BJ (cell line): ENCODE measurements at places on chromosomes 11 and 22.

GRCh38 chr22:24046024-24046423 lies 34.9 kb downstream of the CABIN1 start:
- no peak for DNase-seq

GRCh38 chr11:73398721-73399120 lies 22.5 kb downstream of the RELT start:
- DNase-seq: no peak

DNA sequence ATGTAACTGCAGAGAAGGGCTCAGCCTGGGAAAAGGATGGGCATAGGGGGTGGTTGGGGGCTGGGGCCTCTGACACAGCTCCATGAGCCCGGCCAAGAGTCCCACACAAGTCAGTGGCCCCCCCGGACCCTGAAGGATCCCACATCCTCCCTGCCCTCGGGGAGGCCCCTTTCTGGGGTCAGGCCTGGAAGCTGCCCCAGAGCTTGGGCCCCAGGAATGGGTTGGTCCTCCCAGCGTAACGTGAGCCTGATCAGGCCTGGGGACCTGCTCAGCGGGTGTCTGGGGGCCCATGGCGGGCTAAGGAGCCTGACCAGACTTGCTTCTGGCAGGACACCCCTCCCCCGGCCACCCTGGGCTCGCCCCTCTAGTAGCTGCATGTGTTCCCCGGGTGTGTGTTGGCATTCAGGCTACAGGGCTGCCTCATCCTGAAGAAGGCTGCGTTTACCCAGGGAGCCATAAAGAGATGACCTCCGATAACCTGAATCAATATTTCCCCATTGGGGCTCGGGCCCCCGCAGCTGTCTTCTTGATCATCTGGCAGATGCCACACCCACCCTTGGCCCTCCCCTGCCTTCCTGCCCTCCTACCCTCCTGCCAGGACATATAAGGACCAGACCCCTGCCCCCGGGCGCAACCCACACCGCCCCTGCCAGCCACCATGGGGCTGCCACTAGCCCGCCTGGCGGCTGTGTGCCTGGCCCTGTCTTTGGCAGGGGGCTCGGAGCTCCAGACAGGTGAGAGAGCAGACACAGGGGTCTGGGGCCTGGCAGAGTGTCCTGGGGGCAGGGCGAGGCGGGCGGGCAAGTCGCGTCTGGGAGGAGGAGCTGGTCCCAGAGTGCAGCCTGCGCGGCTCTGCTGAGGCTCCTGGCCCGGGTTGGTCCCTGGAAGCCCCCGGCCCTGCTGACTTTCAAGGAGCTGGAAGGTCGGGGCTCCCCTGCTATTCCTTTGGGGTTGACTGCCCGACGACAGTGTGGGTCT lies at the start of gene MUC2:
MUC2 (plus strand) TSS at position 631 of the 978 bp plus-strand sequence.
- DNase-seq: no peak

GRCh38 chr11:76919887-76920746 lies 59.4 kb downstream of the ACER3 start:
- no peak for DNase-seq

- no peak for DNase-seq
These were observed 1.3 kb downstream of the MRGPRE start for GRCh38 chr11:3230636-3231549.

DNA sequence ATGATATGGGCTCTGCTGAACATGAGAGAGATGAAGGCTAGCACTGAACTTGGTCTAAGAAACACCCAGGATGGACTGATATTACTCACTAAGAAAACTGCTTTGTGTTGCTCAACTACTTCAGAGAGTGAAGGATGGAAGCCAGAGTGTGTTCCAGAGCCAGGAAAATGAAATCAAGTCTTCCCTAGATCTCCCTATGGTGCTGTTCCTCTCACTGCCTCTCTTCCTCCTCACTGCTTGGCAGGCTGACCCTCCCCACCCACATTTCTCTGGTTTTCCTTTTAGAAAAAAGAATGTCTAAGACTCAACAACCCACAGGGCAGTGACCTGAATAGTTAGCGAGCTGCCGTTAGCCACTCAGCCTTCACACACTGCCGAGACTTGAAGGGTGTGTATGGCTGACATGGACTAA lies 65.6 kb downstream of the CCDC81 start:
- no peak for DNase-seq

DNA sequence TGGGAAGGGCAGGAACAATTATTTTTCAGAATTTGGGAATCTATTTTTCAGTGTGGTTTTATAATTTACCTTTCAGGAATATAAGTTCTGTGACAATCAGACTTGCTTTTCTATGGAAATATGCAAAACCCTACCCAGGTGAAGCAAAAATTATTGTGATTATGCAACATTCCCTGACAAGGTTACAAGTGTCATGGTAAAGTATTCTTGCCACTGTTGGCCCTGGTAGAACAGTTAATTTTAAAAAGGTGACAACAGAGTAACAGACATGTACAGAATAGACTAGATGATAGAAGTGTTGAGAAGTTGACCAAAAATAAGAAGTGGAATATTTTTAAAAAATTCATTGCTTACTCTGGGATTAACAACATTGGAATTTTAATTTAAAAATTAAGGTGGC lies 29.2 kb downstream of the TRAF6 start:
- DNase-seq: no peak

- DNase-seq: no peak
These were observed 98.3 kb downstream of the WNT11 start for GRCh38 chr11:76107971-76108370.

DNA sequence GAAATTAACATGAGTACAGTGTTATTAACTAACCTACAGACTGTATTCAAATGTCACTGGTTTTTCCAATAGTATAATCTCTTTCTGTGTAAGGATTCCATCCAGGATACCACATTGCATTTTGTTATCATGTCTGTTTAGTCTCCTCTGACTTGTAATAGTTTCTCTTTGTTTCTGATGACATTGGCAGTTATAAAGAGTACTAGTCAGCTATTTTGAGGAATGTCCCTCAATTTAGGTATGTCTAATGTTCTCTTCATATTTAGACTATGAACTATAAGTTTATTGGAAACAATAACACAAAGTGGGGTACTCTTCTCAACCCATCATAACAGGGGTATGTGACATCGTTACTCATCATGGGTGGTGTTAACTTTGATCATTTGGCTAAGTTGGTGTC lies 20.3 kb upstream of the ME3 start:
- no peak for DNase-seq

DNA sequence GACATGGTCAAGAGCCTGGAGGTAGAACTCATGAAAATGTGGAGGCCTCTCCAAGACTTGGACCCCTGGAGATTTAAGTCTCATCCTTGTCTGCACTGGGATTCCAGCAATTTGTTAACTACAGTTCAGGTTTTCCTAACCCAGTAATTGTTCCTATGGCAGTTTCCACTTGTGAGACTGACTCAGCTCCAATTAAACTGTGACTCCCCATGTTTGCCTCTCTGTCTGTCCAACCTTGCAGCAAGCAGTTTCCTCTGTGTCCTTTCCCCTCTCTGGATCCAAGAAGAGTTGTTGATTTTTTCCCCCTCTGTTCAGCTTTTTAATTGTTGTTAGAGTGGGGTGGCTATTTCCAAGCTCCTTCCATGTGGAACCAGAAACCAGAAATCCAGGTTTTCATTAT lies 16.2 kb upstream of the ARHGAP20 start:
- DNase-seq: no peak

GRCh38 chr11:65857500-65857852 lies 504 bp downstream of the CFL1 start:
- DNase-seq: no peak

DNA sequence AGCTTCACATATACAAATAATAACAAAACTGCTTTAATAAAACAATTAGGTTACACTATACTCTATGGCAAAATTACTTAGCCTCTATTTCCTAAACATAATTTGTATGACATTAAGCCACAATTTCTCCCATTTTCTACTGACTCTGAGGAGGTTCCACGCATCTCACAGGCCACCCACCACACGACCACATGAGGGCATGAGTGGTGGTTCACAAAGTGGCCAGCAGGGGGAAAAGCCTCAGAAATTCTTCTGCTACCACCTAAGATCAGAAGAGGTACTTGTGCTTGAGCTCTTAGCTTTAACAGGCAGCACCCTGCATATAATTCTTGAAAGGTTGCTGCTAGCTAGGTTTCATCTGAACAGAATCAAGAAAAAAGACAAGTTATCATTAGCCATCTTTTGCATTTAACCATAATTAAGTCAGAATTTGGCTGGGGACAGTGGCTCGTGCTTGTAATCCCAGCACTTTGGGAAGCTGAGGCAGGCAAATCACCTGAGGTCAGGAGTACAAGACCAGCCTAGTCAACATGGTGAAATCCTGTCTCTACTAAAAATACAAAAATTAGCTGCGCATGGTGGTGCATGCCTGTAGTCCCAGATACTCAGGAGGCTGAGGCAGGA lies 7.7 kb downstream of the LPXN start:
- DNase-seq: no peak

GRCh38 chr11:111674941-111675340 lies 72.7 kb downstream of the SIK2 start:
- no peak for DNase-seq

DNA sequence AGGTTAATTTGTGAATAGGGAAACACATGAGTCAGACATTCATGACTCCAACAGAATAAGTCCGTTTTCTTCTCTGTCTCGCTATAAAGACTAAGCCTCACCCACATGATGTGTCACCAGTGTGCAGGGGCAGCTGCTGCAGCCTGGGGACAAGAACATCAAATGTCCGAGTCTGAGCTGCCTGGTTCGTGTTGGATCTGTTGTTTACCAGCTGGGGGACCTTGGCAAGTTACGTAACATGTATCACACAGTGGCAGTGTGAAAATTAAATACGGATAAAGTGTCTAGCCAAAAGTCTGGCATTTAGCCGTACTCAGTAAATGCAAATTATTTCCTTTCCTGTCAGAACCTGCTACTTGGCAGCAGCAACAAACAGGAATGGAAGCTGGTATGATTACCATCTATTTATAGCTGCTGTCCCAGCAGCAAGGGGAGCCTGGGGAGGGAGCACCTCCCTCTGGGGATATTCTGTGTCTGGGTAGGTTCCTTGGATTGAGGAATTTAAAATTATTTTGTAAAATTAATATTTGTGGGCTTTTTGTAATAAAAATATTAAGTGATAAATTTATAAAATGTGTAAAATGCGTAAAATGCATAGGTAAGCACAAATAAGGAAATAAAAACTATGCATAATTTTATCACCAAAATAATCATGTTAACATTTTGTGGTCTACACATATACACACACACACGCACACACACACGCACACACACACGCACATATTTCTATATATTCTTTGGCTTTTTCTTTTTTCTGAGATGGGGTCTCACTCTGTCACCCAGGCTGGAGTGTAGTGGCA lies 1.3 kb upstream of the CLDN25 start:
- DNase-seq: peak; percentile 13

DNA sequence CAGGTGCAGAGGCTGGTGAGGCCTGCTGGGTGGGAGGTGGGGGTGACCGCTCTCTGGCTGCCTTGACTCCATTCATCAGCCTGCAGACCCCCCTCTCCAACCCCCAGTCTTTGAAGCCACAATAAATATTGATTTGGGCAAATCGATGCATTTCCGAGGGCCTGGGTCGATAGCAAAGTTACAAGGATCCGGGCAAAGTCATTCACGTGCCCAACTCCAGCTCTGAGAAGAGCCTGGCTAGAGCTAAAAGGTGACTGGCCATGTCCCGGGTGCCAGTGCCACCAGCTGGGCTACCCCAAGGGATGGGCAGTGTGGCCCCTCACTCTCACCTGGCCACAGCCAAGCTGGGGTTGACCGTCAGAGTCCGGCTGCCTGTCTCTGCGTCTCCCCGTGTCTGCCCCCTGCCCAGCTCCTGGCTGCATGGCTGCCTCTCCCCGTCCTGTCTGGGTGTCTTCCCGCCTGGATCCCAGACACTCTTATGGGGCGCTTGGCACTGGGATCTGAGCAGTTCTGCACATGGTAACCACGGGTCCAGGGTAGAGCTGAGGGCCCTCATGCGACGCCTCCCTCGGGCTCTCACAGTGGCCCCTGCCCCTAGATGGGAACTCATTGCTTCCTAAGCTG lies 46.7 kb upstream of the CCDC188 start:
- no peak for DNase-seq

GRCh38 chr11:76150141-76150540 lies 56.2 kb downstream of the WNT11 start:
- DNase-seq: no peak

DNA sequence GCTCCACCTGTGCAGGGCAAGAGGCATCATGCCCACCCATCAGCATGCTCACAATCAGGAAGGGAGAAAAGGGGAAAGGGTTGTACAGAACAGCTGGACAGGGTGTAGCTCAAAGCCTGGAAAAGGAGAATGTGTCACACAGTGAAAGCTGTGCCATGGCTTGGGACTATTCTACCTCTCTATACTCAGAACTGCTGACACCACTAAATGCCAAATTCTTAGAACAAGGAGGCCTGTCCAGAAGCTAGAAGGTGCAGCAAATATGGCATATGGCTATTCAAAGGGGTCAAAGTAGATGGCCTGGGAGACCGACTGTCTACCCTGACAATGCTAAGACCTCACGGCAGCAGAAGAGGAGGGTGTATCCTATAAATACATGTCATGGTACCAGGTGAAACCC lies 12.8 kb downstream of the HPS4 start:
- DNase-seq: no peak

DNA sequence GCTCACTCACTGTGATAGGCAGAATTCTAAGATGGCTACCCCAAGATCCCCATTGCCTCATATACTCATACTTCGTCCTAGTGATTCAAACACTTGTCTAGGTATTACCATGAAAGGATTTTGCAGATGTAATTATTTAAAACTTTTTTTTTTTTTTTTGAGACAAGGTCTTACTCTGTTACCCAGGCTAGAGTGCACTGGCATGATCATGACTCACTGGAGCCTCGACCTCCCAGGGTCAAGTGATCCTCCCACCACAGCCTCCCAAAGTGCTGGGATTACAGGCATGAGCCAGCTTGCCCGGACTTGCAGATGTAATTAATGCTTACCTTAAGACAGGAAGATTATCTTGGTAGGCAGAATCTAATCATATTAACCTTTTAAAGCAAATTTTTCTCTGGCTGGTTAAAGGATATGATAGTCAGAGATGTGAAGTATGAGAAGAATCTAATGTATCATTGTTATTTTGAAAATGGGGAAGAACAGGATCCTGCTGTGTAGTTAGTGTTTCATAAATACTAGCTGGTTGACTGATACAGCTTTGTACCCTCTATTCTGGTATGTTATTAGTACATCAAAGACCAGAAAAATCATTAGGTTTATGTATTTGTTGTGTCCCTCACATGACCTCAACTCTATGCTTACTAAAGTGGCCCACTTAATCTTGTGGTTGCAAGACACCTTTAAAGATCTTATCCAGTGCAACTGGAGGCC lies 35.5 kb downstream of the C2CD3 start:
- no peak for DNase-seq
